DMS 273 treated with DMSO at 0.1 percent for 48 hours (cell line): ENCODE measurements at places on chromosomes 11 and 22.
A peak's percentile ranks its signal among the peaks of the same experiment; 100 is the strongest.

GRCh38 chr22:29215012-29215860, 9.5 kb downstream of the EMID1 start:
- no peak for DNase-seq

DNA sequence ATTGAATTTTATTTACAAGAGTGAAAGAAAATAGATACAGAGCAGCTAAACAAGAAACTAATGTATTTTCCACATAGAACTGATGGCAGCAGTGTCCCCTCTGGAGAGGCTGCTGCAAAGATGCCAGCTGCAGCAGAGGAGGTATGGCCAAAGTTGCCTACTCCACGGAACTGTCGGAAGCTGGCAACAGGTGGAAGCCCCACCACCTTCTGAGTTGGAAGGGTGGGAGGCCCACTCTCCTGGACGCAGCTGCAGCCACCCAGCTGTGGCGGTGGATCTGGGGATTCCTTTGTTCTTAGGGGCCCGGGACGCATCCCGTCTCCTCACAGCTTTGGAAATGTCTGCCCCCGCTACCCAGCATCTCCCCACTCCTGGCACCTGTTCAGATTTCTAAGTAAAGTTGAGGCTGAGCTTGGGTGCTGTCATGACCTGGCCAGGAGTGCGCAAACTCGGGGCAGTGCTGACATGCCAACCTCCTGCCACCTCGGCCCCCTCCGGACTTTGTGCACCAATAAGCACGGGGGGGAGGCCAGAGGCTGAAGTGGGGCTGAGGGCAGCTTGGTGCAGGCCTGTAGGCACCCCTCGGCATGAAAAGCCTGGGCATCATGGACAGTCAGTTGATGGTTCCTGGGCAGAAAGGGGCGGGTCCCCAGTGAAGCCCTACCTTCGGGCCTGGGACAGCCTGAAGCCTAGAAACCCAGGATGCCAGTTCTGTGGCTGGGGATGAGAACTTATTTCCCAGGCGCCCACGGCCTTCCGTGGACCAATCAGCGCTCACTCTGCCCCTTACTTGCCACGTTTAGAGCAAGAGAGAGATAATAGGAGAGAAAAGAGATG, 1071.4 kb downstream of the JRKL start:
- DNase-seq = no peak

DNA sequence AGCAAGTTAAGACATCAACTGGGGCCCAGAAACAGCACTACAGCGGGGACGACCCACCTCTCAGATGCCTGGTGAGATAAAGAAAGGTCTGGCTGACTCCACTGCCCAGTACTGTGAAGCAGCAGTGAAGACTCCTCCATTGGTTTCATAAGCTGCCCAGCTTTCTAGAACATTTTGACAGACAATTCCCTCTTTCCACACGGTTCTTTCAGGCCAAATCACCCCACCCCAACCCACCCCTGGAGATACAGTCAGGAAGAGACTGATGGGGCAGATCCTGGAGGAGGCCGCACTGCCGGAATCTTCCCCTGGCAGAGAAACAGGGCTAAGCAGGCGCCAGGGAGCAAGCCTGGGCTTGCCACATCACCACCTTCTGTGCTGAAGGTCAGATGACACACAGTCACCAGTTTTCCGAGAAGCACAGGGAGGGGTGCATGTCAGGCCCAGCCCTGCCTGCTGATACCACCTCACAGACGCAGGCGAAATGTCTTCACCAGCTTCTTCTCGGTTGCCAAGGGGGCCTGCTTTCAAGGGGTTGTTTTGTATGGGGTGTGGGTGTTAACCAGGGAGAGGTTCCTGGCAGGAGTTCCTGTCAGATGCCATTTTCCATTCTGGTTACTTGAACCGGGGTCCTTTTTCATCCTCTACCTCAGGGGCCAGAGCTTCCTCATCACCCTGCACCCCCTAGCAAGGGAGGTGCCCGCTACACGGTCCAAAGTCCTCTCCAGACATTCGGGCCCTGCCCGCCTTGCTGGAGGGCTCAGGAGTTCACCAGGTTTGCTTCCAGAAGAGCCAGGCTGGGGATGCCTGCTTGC, 1.4 kb upstream of the NEAT1 start:
- peak; percentile 90 for DNase-seq

DNA sequence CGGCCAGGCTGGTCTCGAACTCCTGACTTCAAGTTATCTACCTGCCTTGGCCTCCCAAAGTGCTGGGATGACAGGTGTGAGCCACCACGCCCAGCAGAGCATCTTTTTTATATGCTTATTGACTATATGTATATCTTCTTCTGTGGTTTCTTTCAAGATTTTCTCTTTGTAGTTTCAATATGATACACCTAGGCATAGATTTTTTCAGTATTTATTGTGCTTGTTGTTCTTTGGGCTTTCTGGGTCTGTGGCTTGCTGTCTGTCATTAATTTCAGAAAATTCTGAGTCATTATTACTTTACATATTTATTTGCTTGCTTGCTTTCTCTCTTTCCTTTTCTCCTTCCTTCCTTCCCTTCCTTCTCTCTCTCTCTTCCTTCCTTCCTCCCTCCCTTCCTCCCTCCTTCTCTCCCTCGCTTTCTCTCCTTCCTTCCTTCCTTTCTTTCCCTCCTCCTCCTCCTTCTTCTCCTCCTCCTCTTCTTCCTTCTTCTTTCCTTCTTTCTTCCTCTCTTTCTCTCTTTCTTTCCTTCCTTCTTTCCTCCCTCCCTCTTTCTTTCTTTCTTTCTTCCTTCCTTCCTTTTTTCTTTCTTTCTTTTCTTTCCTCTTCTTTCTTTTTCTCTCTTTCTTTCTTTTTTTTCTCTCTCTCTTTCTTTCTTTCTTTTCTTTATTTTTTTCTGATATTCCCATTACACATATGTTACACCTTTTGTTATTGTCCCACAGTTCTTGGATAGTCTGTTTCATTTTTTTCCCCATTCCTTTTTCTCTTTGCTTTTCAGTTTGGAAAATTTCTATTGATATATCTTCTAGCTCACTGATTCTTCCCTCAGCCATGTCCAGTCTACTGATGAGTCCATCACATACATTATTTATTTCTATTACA, 10.9 kb upstream of the DCHS1 start:
- no peak for DNase-seq

- no peak for DNase-seq
Observed at GRCh38 chr22:35952576-35952975, 76.0 kb downstream of the RBFOX2 start.
